ENCODE measurements at places on chromosomes 5 and 9.

- DNase-seq = no peak
Measured at GRCh38 chr5:72468606-72469005, 38.6 kb downstream of the ZNF366 start.

DNA sequence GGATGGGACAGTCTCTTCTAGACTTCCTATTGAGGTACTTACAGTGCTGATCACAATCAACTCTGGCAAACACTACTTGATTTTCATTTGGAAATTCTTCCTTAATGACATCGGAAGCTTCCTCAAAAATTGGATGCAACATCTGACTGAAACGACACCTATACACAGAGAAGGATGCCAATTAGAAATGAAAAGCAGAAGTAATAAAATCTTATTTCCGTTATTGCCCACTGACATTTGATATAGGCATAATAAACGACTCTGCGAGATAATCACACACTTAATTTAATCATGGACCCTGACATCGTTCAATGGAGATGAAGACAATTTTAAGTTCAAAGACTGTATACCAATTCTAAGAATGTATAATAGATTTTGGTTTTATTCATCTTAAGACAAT, 46.4 kb downstream of the ERP44 start:
- DNase-seq = no peak

- no peak for DNase-seq
Measured at GRCh38 chr9:93071464-93071863, 13.0 kb downstream of the SUSD3 start.

- DNase-seq = no peak
Measured at GRCh38 chr5:95446560-95447221, 55.5 kb downstream of the FAM81B start.

DNA sequence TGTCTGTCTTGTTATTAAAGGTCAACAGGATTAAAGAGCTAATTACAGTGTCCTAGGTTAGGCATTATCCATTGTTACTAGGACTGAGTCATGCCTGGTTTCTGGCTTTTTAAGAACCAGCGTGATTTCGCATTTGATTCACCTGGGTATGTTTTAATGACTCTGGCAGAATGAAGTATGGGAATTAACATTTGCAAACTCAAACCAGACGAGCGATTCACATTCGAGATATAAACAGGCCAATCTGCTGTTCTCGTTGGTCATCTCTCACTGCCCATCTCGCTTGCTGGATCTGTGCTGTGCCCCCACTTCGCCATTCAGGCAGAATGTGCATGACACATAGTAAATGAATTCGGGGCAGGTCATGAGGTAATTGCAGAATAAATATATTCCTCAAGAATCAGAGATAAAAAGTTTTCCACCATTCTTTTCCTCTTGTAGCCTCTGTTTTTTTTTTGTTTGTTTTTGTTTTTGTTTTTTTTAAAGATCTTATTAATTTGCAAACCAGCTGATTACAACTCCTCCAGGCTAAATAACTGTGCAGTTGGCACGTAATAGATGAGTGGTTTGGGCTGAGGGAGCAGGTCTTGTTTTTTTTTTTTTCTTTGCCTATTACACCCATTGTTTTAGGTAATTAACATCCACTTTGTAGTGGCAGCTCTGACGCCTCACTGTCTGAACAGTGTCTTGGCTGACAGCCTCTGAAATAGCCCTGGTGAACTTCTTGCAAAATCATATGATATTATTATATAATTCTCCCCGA, 313.5 kb upstream of the MSX2 start:
- DNase-seq = no peak

GRCh38 chr5:172149073-172149472, 39.0 kb downstream of the STK10 start:
- no peak for DNase-seq

DNA sequence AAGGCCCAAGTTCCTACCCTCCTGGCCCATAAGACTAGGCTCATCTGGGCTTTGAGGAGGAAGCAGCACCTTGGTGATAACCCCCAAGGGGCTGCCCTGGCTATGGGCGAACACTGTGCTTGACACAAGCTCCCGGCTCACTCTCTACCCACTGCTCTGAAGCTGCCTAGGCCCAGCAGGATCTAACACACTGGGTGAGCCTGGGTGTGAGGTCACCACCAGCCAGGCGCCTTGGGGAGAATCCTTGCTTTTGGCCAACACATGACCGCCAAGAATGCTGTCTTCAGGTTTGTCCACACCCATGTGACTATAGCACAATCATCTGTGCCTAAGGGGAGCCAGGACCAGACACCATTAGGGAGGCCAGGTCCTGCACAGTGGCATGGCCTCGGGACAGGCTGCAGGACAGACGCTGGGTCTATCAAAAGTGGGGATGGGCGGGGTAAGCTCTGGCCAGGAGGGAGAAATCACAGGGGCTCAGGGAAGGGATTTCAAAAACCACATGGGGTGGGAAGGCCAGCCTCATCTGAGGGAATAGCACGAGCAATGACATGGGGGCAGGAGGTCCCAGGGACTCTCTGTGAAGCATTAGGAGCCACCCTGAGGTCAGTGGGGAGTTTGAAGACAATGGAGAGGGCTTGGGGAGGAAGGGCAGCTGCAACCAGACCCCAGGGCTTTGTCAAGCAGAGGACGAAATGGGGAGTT, 29.6 kb downstream of the BICD2 start:
- no peak for DNase-seq

DNA sequence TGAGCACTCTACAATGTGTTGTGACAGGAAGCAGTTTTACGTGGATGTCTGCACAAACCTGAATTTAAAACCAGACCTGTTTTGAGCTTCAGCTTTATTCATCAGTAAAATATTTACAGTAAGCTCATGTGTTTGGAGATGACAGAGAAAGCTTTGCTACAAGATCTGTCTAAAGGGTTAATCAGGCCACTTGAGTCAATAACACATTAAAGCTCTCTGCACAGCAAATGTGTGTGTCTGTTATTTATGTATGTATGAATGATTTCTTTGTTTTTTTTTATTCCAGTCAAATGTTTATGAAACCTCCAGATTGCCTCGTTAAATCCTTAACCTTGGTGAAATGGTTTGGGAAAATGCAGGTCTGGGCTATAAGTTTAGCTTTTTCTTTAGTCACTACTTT, 77.3 kb upstream of the SREK1 start:
- DNase-seq = no peak

DNA sequence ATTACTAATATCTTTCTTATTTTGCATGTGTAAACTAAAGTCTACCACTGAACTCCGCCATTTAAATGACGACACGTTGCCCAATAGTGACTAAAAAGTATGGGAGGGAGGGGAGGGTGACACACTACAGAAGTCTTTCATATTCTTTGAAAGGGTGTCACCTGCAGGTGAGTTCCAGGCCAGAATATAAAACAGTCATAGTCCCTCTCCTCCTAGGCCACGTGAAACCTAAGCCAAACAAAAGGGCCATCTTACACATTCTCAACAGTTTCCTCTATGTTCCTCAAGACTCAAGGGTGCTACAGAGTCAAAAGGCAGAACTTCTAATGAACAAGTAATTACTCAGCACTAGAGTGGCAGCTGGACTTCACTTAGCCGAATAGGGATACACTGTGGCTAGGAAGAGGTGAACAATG, 6.4 kb downstream of the CEMIP2 start:
- DNase-seq = no peak

- no peak for DNase-seq
Measured at GRCh38 chr5:52869391-52869790, 81.7 kb downstream of the ITGA1 start.
